ENCODE measurements at places on chromosomes 12 and 14. TPM values are rescaled to one million over a fixed set of nuclear protein-coding genes. Genes with fewer than 3 reads are reported as not detected.

Gene PRIMA1
- total RNA-seq: 2.3 TPM

DNA sequence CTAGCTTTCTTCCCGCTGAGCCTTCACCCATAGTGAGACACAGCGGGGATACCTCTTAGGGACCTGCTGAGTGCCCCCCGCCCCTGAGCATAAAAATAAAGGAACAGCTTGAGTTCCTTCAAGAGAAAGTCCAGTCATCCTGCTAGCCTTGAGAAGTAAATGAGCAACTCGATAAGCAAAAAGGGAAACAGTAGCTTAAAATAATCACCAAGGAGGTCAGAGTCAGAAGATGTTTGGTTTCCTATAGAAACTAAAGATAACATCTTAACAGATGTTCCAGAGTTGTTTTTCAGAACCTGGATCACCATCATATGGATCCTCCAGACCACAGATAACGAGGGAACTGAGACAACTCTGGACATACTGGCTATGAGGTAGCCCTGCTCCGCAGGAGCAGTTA, 94.0 kb downstream of the BCAT1 start:
- no peak for DNase-seq

- DNase-seq: no peak
Observed at GRCh38 chr12:55712700-55713415, 3.0 kb upstream of the BLOC1S1 start.

- DNase-seq: no peak
Observed at GRCh38 chr14:56198438-56198837, 80.2 kb downstream of the PELI2 start.

DNA sequence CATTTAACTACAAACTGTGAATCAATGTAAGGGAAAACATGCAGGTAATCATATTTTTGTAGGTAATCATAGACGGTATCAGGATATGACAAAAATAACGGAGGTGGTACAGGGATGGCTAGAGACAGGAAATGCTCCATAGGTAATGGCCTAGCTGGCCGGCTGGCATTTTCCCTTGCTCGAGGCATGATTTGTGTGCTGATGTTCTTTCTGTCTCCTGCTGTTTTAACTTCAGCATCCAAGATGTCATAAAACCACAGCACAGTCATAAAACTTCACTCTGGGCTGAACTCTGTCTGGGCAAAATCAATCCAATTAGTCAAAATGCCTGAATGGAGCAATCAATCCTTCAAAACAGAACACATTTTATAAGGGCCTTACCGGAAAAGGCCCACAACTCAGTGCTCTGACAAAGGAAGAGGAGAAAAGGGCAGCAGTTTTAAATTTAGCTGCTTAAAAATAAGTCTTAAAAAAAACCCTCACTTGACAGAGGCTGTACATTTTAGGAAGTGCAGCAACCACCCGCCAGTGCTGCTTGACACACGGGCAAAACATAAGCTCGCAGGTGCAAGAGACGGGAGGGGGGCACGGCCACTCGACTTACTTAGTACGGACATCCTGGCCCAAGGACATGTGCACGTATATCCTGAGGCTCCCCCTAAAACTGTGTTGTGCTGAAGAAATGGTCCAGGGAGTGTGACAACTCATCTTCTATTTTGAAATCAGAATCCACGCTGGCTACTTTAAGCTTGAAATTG, 40.5 kb upstream of the GPR68 start:
- no peak for DNase-seq

DNA sequence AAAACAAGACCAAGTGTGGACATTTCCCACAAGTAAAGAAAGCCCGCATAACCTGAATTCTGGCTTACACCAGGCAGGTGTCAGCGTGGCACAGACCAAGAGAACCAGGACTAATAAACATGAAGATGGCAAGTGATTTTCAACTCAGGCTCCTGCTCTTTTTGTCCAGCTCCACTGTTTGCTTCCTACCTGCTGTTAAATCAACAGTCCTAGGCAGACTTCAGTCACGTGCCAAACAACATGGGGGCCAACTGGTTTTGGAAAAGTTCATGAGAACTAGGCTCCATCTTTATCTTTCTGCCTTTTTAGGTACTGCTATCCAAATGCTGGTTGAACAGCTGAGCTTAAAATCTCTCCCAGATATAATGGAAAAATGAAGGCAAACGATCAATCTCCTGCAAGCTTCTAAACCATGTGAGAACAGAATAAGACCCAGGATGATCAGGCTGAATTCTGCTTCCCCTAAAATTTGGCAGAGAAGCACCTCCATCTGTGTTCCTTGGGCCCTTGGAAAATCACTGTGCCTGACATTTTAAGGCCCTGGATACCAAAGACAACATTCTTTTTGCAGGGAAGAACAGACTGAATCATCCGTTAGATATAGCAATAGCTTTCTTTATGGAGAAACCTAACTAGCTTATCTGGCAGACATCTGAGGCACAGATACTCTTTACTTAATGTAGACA, 215.6 kb upstream of the USP15 start:
- no peak for DNase-seq

DNA sequence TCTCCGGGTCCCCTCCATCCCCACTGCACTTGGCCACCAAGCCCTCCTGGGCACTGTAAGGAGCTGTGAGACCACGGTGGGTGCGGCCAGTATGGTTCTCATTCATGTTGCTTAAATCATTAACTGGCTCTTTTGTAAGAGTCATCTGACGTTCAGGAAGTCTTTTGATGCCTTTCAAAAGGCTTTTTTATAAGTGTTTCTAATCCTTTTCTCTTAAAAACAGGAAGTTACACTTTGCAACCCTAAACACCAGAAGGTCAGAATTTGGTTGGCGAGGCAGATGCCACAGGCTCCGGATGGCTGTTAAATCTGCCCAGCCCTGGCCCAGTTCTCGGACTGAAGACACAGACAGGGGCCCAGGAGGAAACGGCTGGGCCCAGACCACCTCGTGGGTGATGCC, 26.1 kb upstream of the DIO3 start:
- no peak for DNase-seq

- peak; percentile 66 for DNase-seq
Observed at GRCh38 chr12:123153906-123154305, 3.0 kb upstream of the PITPNM2 start.

- no peak for DNase-seq
Observed at GRCh38 chr14:50085570-50086320, 30.6 kb downstream of the VCPKMT start.

GRCh38 chr12:131372171-131372475, 338.8 kb upstream of the SFSWAP start:
- DNase-seq: no peak

Gene FOXG1
- 0.07 TPM for total RNA-seq

- no peak for DNase-seq
Observed at GRCh38 chr14:52299692-52300278, 14.3 kb upstream of the PTGER2 start.

- no peak for DNase-seq
Observed at GRCh38 chr12:120771097-120771496, 45.5 kb downstream of the ACADS start.

GRCh38 chr12:117292688-117293087, 68.7 kb downstream of the NOS1 start:
- no peak for DNase-seq

- no peak for DNase-seq
Observed at GRCh38 chr12:14984036-14984435, 11.2 kb downstream of the PDE6H start.

DNA sequence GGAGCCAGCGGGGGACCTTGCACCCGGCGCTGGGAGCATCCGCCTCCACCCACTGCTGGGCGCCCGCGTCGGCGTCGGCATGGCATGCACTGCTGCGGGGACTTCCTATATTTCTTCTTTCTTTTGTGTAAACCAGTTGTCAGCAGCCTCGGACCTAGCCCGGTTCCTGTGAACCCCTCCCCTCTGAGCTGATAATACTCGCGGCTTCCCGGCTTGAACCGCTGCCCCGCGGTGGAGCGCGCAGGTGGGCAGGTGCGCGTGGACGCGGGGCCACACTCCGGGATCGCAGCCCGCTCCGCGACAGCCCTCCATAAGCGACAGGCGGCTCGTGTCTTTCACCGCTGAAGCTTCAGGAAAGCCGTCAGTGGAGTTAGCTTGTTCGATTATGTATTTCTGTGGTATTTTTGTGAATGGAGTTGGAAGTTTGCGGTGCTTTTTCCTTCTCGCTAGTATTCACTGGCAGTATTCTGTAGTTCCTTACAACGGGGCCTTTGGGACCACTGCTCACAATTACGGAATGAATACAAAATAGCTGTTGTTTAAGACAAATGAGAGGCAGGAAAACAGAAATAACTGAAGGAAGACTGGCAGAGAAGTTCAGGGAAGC, 870 bp downstream of the BMAL2 start:
- DNase-seq: peak; percentile 56

DNA sequence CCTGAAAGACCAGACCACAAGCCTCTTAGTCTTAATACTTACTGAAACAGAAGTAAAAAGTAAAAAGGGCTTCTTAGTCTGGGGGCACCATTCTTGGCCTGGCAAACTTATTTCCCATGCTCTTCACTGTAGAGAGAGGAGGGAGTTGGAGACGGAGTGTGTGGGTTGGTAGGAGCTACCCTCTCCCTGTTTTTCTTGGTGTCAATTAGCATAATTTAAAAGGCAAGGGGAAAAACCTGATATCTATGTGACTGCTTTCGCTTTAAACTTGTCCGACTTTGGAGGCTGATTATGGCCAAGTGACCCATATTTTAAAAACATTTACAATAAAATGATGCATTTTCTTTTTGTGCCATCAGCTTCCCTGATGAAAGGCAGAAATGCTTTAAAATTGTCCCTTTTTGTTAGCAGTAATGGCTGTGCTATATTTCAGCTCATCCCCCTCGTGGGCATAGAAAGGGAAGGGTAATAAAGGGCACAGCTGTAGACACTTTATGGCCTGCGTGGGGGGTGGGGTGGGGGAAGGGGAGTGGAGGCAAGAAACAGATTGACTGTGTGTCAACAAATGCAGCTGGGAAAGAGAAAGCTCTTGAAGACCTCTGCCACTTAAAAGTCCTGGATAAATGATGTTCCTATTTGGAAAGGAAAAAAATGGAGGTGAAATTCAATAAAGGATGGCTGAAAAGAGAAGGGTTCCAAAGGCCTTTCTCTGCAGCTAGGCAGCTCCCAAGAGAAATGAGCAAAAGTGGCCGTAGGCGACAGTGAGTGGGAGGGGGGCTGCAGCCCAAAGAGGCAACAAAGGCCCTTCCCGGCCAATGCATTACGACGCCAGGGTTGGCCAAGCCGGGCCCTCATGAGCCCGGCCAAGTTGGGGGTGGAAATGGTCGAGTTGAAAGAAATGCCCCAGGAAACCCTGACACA, 57.5 kb upstream of the TMEM263 start:
- DNase-seq: no peak

DNA sequence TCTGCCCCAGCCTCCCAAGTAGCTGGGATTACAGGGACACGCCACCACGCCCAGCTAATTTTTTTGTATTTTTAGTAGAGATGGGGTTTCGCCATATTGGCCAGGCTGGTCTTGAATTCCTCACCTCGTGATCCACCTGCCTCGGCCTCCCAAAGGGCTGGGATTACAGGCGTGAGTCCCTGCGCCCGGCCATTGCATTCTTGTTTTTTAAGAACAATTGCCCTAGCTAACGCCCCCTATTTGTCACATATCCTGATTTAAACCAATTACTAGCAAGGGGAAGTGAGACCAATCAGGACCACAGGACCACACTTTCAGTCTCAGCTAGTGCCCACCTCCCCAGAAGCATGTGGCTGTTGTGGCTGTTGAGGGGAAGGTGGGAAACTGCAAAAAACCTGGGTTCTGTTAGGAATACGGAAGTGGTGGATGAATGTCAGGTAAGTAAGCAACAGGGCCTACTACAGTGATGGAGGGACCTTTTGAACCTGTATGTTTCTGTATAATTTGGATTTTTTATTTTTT, 37.8 kb upstream of the NFYB start:
- DNase-seq: no peak

GRCh38 chr12:59093073-59093772, 172.9 kb upstream of the LRIG3 start:
- DNase-seq: no peak

DNA sequence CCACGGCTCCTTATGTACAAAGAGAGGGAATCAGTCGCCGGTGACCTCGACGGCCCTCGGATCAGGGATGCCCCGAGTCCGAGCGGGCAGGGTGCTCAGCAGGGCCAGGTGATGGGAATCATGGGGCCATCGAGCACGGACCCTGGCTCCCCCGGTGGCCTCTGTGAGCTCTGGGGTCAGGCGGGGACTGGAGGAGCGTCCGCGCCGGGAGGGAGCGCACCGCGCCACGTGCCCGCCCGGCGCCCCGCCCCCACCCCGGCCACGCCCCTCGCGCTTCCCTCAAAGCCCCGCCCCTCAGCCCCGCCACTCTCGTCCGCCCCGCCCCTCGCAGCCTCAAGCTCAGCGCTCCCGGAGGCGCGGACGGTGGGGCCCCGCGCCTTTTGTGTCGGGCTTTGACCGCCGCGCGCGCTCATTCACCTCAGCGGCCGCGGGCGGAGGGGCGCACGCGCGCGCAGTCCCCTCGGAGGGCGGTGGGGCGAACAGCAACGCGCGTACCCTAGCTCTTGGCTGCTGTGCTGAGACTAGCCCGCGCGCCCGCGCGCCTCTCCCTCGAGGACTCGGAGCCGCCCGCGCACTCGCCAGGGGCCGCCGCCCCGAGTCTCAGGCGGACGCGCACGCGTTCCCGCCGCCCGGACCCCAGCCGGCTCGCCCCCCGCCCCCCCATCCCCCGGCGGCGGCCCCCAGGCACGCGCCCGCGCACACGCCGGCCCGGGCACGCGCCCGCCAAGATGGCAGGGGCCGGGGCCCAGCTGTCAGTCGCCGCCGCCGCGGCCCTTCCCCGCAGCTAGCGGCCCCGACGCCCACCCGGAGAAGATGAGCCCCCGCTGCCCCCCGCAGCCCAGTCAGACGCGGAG, 93.9 kb upstream of the EVL start:
- DNase-seq: peak; percentile 86

GRCh38 chr14:70008284-70009262, 129.4 kb downstream of the SMOC1 start:
- DNase-seq: no peak

GRCh38 chr14:96265383-96266095, 9.5 kb downstream of the BDKRB1 start:
- DNase-seq: no peak

DNA sequence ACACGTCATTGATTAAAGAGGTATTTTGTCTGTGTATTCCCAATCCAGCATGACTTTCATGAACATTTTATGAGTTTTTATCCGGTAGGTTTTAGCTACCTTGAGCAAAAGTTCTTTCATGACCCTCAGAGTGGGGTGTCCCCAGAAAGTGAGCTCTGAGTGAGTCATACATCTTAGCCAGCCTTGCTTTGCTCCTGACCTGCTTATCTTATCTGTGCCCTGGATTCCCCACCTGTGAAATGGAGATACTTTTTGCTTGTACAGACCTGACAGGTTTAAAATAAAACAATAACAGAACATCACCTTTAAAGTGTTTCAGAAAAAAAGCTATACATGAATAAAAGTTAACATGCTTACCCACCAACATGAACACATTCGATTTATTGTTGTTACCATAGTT, 202.8 kb upstream of the SOX5 start:
- DNase-seq: no peak

Gene FGF23
- 0.24 TPM for total RNA-seq
